ENCODE measurements at places on chromosomes 1 and 21.

DNA sequence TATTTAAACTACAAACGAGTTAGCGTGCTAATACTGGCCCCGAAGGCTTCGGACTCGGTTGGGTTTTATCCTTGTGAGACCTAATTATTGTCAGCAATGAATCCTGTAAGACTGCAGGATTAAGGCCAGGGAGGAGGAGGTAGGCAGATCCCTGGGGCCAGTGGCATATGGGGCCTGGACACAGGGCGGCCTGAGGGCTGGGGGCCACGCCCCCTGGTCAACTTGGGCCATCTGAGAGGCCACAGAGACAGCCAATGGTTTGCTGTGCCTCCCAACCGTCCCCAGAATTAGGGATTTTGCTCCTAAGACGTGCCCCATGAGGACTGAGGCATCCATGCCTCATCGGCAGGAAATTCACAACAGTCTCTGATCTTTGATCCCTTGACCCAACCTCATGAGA is 31.1 kb upstream of the DISP3 start:
- DNase-seq = no peak

- no peak for DNase-seq
These were observed 62.3 kb downstream of the PTGS2 start for GRCh38 chr1:186617926-186618325.

GRCh38 chr1:175927944-175928343 is 184.5 kb upstream of the TNR start:
- no peak for DNase-seq

- DNase-seq = no peak
These were observed 178.7 kb downstream of the MRPL39 start for GRCh38 chr21:25428537-25428936.

DNA sequence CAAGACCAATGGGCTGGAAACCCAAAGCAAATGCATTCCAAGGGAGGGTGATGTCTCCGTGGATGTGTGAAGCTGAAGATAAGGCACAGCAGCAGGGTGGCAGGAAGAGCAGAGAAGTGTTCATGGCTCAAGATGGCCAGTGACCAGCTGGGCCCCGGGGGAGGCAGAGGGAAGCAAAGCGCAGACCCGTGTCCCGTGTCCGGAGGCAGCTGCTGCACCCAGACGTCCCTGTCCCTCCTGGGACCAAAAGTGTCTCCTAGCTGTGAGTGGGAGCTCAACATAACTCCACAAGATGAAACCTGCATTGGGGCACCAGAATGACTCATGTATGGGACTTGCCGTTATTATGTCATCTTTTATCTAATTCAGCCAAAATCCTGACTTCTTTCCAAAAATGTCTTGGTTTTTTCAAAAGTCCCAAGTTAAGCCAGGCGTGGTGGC is 118.2 kb downstream of the RIPK4 start:
- no peak for DNase-seq

- DNase-seq = no peak
These were observed 56.2 kb upstream of the PARP1 start for GRCh38 chr1:226463925-226464586.

- DNase-seq = no peak
These were observed 18.7 kb downstream of the CLSTN1 start for GRCh38 chr1:9805006-9805508.

- DNase-seq = no peak
These were observed 57.8 kb upstream of the BCAR3 start for GRCh38 chr1:93739472-93739871.
